AG04450 (cell line): ENCODE measurements at places on chromosomes 11 and 22.
A peak's percentile ranks its signal among the peaks of the same experiment; 100 is the strongest.

DNA sequence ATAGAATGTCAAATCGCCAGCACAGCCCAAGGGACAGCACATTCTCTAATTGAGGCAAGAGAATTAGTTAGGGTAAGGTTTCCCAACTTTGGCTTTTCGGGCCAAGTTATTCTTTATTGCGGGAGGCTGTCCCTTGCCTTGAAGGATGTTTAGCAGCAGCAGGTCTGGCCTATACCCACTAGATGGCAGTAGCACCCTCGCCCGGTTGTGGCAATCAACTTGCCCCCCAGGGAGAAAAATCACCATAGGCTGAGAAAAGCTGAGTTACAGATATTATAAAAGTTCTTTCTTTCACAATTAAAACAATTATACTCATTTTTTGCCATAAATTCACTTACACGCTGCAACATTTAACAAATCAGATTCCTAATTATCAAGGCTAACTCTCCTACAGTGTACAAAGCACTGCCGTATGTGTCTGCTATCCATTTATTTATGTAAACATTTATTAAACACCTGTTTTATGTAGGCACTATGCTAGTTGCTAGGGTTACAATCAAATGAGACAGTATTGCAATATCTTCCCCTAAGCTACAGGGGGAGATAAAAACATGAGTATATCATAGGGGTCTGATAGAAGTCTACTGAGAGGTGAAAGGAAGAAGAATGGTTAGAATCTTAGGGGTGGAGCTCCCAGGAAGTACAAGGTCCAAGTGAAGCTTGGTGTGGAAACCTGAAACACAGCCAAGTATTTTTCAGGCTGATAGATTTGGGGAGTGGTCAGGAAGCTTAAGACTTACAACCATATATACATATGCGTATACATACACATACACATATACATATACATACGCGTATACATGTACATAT, 452.3 kb downstream of the RAB38 start:
- no peak for DNase-seq

DNA sequence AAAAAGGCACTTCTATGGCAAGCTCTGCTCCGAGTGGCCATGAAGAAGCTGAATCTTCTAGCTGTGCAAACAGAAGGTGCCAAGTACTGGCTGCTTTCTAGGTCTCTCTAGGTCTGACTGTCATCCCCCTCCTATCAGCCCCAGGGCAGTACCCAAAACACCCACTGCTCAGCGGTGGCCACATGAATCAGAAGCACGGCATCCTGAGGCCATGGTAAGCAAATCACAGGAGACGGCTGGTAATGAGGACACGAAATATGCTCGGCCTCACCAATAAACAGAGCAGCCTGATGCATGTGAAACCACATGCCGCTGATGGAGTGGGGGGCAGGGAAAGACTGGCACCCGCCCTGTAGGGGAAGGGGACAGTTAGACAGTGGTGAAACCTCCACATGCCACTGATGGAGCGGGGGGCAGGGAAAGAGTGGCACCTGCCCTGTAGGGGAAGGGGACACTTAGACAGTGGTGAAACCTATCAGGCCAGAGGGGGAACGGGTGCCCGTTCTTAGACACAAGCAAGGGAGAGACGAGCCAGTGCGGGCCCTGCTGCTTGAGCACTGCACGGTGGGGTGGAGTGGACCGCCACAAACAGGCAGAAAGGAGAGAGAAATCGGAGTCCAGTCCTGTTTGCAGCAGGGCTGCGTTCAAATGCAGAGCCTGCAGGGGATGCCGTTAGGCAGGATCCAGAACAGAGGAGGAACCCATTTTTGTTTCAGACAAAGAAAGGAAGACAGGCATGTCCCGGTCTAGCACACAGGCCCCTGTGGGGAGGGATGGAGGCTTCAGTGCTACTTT, 29.9 kb upstream of the MOB2 start:
- peak; percentile 7 for DNase-seq

DNA sequence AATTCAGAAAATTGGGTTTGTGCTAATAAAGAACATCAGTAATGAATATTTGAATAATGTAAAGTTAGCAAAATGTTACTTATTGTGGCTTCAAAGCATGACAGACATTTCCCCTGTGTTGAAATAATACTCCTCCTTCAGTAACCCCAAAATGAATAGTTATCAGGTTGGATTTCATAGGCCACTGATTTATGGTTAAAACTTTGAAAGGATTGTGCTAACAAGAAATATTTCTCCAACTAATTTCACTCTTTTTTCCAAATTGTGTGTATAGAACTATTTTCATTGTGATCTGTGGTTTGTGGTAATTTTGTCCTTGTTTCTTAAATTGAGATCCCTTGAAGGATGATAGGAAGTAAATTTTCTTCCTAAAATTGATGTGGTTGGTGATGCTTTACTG, 7.9 kb downstream of the DDX10 start:
- DNase-seq: no peak

- DNase-seq: no peak
Observed at GRCh38 chr11:13280092-13280722, 2.6 kb downstream of the BMAL1 start.

GRCh38 chr11:7347611-7348431, 96.1 kb downstream of the SYT9 start:
- no peak for DNase-seq

- DNase-seq: no peak
Observed at GRCh38 chr22:26995235-26995634, 337.8 kb downstream of the MIAT start.

GRCh38 chr11:134200688-134201087, 23.1 kb downstream of the NCAPD3 start:
- DNase-seq: no peak
